ENCODE measurements at places on chromosomes 13 and 19.

DNA sequence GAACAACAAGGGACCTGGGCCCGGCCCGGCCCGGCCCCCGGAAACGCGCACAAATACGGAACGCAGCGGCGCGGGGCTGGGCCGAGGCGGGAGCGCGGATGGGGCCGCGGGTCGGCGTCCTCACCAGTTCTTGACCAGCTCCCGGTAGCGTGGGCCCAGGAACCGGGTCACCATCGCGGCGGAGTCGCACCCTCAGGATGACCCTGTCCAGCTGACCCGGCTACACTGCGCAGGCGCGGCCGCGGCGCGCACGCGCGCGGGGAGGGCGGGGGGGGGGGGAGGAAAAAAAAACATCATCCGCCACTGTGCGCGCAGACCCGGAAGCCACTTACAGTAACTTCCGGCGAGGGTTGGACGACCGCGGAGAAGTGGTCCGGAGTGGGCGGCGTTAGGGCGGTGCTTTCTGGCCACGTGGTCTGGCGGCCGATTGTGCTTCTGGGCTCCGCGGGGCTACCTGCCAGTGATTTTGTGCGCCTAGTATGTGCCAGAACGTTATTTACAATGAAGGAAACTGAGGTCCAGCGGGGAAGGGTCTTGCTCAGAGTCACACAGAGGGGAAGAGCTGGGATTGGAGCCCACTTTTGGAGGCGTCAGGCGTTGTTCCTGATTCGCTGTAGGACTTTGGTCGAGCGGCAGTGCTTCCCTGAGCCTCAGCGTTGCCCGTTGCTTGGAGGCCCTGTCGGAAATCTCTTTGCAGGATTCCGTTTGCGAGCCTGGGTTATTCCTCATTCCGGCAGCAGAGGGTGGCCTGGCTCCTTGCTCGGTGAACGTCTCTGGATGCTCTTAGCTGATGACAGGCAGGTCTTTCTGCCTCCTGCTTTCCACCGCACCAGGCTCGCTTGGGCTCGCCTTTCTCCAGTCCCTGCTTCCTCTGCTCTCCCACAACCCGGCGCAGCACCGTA, at the start of gene UQCR11:
Gene UQCR11 (minus strand): TSS at position 227 of the 902 bp plus-strand sequence. CDS start 53 bp downstream, at position 174.
- DNase-seq, result peak; percentile 84

GRCh38 chr19:49546825-49547565, 19.2 kb downstream of the RCN3 start:
- DNase-seq, result peak; percentile 76

DNA sequence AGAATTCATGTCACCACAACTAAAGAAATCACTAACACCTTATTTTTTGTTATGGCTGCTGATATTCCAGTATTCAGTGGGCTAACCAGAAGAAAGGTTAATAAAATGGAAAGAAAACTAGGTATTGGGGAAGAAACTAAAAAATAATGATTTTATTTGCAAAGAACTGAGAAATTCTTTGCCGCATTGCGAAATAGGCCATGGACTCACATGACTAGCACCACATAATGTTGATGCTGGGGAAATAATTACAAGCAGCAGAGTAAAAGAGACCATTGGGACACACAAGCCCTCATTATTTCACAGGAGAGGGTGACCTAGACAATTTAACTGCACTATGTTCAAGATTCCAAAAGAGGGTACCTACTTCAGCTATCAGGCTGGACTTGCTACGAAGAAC, 1411.5 kb downstream of the SLITRK5 start:
- DNase-seq, result no peak

DNA sequence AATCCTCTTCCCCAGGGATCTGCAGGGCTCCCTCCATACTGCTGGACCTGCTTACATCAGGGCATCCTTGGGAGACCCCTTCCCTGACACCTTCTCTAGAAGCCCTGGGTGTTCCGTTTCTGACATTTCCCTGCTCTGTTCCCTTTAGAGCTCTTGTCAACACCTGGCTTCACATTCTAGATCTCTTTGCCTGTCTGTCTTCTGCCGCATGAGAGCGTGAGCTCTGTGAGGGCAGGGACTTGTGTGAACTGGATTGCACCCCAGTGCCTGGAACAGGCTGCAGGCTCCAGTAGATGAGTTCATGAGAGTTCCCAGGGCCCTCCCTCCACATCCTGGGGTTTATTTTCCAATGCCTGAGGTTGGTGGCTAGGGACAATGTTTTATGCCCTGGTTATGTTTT, 651 bp downstream of the CEACAM7 start:
- no peak for DNase-seq

GRCh38 chr13:24083141-24083540, 77.4 kb upstream of the SPATA13 start:
- no peak for DNase-seq

DNA sequence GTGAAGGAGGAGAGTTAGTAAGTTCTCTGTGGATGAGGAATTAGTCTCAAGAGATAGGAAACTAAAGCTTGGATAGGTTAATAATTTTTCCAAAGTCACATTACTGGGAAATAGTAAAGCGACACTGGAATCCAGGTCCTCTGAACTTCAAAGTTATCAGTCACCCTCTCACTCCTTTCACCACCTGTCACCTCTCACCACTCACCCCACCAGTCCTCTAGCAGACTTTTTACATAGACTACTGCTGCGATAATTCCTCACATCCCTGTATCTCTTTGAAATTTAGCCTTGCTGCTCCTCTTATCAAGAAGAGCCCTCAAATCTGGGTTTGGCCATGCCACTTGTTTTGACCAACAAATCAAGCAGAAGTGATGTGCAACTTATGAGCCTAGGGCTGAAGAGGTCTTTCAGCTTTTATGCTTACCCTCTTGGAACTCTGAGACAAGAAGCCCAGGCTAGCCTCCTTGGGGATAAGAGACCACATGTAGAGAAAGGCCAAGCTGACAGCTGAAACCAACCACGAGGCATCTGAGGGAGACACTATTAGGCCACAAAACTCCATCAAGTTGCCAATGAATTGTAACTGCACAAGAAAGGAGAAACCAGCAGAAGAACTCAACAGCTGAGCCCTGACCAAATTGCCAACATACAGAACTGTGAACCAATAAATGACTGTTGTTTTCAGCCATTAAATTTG, 41.2 kb downstream of the STARD13 start:
- DNase-seq, result no peak

- no peak for DNase-seq
Measured at GRCh38 chr13:20397896-20398295, 127.8 kb downstream of the CRYL1 start.

GRCh38 chr13:112964971-112965492, 4.0 kb upstream of the MCF2L start:
- no peak for DNase-seq

DNA sequence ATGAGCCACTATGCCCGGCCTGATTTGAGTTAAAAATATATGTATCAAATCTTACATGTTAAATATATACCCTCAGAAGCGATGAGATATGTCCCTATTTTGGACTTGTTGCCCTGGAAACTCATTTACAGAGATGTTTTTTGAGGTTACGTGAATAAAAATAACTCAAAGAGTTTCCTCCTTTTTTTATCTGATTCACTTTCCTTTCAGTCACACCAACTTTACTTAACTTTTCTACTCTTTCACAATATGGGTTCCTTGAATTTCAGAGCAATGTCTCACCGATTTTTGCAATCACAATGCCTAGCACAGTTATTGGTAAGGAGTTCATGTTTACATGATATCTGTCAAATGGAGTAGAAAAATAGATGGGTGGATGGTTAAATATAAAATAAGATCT, 2.3 kb downstream of the OR7C2 start:
- DNase-seq, result no peak

DNA sequence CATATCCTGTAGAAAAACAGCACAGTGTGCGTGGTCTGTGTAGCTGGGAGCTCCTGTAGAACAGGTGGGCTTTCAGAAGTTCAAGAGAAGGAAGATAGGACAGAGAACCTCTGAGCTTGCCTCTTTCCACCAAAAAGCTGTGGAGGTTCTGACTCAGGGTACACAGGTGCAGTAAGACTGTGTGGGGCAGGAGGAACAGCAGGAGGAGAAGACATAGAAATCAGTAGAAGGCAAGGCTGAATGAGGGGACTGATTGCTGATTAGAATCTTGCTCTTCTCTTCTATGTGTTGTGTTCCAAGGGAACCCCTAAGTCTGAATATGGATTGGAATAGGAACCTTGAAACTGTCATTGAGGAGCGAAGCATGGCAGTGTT, 122.7 kb downstream of the AKAP11 start:
- no peak for DNase-seq

DNA sequence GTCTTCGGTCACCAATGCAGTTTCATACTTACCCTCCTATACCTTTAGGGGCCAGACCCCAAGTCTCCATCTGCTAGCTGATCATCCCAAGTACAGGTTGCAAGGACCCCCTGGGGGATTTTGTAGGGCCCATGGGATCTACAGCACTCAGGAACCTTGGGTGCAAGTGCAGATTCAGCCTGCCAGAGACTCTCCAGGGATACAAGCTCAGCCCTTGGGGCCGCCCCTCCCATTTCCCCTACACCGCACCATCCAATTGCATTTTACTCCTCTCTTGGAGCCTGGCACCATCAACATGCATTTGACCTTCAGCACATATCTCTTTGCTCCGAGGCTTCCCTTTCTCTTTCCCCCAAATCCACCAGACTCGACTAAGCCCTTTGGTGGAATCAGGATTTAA, 154.7 kb upstream of the ZNF536 start:
- DNase-seq, result no peak

All from memory B cell (primary cell).